DMS79 (cell line): ENCODE measurements at places on chromosomes 3 and 15.

DNA sequence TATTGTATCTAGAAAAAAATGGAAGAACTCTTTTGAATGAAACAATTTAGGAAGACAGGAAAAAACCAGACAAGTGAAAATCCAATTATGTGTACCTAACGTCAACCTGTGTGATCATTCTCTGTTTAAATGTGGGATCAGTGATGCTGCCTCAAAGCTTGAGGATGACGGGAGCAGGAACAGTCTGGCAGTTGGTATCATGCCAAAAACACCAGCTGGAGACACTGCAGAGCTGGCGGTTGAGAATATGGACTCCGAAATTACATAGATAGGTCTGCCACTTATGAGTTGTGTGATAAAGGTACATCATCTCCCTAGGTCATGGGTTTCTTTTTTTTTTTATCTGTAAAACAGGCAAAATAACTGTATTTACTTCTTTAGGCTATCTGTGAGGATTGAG, 480.5 kb downstream of the CNTN4 start:
- no peak for DNase-seq

DNA sequence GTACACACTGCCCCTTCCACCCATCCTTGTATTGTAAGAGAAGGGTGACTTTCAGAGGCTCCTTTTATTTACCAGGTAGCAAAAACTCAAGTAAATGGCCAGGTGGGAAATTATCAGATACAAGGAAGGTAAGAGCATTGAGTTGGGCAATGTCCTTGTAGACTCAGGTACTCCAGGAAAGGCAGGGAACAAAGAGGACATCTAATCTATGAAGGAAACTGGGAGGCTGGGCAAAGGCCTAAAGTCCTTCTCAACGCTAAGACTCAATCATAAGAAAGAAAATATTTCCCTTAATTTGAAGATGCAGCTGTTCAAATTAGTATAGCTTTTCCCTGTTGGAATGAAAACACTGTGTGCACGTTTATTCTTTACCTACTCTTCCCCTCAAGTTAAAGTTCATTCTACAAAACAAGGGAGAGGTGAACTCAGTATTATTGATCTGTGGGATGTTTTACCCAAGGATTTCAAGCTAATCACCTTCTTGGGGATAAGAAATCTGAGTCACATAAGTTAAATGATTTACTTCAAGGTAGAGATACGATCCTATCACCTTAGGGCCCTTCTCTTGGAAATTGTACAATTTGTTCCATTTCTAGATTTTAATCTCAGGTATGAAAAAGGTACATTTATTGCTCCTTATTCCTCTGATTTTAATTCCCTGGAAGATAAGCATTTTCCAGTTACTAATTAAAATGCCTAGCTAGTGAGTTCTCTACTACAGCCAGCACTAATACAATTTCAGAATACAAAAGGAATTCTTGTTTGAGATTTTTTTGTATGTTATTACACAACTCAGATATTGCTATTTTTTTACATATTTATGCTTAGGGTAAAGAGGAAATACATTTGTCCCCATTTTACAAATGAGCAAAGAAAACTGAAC, 80.6 kb downstream of the PLD1 start:
- DNase-seq = no peak

DNA sequence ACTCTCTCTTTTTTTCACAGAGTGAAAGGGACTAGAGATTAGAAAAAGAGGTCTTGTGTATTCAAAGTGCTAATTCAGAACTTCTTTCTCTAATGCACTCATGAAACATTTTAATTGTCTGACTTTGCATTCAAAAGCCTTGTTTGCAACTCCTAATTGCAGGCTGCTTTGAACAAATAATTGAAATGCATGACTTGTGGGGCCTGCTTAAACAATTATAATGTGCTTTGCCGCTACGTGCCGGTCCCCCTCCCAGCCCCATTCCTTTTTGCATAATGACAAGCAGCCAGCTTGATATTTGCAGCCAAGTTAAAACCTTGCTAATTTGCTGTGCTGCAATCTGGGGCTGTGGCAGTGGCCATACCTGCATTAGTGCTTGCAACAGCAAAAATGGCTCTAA, 114.5 kb downstream of the FOXB1 start:
- no peak for DNase-seq

- no peak for DNase-seq
Observed at GRCh38 chr15:58880320-58880719, 53.2 kb downstream of the SLTM start.

- DNase-seq = no peak
Observed at GRCh38 chr3:166123576-166123975, 286.4 kb upstream of the BCHE start.

- DNase-seq = no peak
Observed at GRCh38 chr15:76058714-76059319, 968 bp upstream of the TMEM266 start.

DNA sequence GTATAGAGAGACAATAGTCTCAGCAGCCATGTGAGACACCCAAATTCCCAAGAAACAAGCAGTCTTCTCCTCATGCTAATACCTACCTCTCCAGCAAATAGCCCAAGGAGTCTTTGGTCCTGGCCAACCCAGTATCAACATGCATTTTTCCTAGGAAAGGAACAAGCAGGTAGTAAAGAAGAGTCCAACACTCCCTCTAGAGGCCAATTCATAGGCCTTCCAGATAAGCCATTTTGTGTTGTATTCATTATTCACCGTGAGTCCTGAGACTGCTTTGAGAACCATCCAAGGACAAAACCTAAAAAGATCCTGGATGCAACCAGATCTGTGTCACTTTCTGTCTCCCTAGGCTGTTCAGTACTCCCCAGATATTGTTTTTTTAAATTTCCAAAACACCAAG, 63.6 kb upstream of the SNTN start:
- DNase-seq = no peak

DNA sequence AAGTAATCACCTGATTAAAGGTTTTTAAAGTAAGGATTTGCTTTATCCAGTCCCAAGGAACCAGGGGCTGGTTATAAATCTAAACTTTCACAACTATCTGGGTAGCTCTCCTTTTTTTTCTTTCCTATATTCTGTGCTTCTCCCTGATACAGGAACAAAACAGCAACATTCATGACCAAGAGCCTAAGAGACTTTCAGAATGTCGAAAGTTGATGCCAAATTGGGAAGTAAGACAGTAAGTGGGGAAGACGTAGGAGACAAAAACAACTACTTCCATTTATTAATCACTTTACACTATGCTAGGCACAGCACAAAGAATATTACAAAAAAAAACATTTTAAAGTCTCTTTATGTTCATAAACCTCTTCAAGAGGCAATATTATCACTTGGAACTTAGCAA, 211.6 kb downstream of the MAGI1 start:
- no peak for DNase-seq
